Cortex of kidney (tissue), 1 donor: ENCODE measurements at places on chromosomes 7 and 10.

DNA sequence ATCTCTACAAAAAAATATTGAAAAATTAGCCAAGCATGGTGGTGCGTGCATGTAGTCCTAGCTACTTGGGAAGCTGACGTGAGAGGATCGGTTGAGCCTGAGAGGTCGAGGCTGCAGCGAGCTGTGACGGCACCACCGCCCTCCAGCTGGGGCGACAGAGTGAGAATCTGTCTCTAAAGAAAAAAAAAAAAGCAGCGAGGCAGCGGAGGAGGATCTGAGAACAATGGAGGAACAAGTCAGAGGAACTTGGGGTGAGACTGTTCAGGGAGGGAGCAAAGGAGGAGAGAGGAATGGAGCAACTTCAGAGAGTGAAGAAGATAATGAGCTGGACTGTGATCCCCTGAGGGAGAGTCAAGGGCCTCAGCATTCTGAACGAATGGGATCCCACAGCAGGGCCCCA lies 85.4 kb downstream of the MKX start:
- DNase-seq: no peak

DNA sequence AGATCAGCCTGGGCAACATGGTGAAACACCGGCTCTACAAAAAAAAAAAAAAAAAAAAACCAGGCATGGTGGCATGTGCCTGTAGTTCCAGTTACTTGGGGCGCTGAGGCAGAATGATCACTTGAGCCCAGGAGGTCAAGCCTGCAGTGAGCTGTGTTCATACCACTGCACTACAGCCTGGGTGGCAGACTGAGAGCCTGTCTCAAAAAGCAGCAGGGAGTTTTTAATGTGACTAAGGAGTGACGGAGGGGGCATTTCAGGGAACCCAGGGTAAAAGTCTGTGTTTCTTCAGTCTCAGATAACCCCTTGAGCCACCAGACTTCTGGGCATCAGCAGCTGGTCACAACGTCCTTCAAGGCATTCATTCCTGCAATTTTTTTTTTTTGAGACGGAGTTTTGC lies 2.2 kb upstream of the C10orf95 start:
- DNase-seq: no peak

GRCh38 chr10:130491693-130492050 lies 355.5 kb downstream of the GLRX3 start:
- no peak for DNase-seq

DNA sequence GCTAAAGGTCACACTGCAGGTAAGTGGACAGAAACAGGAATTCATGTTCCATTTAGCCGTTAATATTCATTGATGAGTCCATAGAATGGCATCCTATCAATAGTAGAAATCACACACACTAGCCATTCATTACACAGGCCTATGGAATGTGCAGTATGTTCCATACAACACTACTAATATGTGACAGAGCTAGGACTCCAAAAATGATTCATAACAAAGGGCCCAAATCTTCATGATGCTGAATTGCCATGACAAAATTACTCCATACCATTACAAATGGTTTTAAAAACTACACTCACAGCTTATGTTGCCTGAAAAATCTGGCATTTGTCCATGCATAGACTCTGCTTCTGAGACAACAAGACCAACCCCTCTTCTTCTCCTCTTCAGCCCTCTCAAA lies 549.1 kb downstream of the XPNPEP1 start:
- DNase-seq: no peak

- no peak for DNase-seq
Measured at GRCh38 chr10:1687623-1688150, 49.6 kb downstream of the ADARB2 start.

DNA sequence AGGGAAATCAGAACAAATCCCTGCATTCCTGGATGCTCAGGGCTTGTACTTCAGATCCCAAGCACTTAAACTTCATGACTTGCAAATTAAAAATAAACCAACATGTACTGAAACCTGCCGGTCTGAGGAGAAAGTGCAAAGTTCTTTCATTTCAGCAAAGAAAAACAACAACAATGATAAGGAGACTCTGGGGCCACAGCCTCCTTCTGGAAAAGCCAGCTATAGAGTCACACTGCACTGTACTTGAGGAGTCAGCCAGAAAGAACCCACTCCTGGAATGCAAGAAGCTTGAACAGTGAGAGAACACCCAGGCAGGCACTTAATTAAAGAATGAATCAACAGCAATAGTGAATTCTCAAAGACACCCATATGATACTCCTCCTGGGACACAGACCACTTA lies 49.7 kb upstream of the TM9SF3 start:
- DNase-seq: no peak
